Mesothelial cell of epicardium (in vitro differentiated cells): ENCODE measurements at places on chromosomes 16 and 17. TPM values are rescaled to one million over a fixed set of nuclear protein-coding genes. Genes with fewer than 3 reads are reported as not detected.

Gene CACNG4
- 9.5 to 10.4 TPM (median 10.1 TPM) in 3 replicates for total RNA-seq

Gene HOXB8
- total RNA-seq, result 75.7 to 82.4 TPM (median 78.8 TPM) in 3 replicates

Gene UTS2R
- 6.1 to 7.6 TPM (median 6.5 TPM) in 3 replicates for total RNA-seq

Gene CCL4L2
- not detected in 3 replicates for total RNA-seq

Gene KLHL10
- total RNA-seq, result 0.16 to 0.27 TPM in 2 of 3 replicates, not detected in the other

Gene OR4D2
- not detected in 3 replicates for total RNA-seq

DNA sequence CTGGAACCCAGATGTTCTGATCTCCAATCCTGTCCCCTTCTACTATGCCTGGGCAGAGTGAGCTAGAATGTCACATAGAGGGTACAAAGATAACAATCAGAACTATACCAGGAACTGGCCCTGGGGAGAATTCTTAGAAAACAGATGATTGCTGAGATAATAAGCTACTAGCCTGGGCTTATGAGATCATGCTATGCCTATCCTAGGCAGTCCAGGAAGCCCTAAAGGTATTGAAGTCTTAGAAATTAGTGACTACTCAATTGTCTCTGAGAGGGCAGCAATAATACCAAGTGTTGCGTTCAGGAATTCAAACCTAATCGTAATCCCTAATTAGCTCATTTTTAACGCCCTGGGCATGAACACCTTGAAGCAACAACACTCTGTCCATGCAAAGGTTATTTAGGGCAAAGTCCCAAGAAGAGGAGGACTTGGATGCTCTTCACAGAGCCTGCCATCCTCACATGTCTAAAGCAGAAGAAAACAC lies 77.1 kb downstream of the MMD start:
- DNase-seq, result no peak

DNA sequence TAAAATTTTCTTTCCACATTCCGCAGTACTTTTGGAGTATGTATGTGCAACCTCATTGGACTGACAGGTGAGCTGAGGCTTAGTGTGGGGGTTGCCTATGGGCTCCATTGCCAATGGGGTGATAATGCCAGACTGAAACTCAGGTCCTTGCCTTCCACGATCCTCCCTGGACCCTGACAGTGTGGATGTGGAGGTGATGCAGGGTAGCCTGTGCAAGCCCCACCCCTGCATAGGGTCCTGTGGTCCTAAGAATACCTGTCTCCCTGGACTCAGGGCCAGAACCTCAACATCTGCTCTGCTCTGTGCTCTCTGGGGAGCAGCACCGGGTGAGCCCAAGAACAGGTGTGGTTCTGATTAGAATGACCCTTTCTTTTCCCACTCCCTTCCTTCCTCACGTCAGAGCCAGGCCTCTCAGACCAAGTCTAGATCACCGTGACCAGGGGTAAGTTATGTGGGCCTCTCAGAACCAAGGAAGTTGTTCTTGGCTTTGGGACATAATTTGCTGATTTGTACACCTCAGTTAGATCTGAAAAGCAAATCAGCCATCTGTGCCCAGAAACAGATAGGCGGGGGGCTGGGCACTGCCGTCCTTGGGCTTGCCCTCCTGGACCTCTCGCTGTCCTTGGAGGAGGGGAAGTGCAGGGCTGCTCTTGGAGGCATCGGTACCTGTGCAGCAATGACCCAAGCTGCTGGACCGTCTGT lies 8.4 kb upstream of the TNS4 start:
- no peak for DNase-seq

DNA sequence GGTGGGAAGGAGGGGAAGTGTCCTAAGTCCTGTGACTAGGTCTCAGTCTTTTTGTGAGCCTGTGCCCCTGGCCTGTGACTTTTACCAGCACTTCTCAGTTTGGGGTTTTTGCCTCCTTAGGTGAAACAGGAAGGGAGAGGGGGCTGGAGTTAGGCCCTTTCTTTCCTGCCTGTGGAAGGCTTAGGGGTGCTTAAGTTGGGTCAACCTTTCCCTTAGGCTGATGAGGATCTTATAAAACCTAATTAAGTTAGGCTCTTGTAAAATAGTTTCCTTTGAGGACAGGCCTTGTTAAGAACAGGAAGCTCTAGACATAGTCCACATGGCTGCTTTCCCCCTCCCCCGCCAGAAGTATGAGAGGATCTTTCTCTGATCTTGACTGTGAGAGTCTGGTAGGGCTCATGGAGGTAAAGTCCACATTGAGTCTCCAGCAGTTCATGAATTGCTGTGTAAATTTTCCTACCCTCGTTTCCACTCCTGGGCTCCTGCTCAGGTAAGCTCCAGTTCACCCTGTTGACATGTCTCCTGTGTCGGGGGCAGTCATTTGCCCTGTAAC lies 17.0 kb upstream of the DNASE1 start:
- DNase-seq, result peak; percentile 37

- DNase-seq, result no peak
Measured at GRCh38 chr17:69608141-69608540, 193.6 kb downstream of the MAP2K6 start.

DNA sequence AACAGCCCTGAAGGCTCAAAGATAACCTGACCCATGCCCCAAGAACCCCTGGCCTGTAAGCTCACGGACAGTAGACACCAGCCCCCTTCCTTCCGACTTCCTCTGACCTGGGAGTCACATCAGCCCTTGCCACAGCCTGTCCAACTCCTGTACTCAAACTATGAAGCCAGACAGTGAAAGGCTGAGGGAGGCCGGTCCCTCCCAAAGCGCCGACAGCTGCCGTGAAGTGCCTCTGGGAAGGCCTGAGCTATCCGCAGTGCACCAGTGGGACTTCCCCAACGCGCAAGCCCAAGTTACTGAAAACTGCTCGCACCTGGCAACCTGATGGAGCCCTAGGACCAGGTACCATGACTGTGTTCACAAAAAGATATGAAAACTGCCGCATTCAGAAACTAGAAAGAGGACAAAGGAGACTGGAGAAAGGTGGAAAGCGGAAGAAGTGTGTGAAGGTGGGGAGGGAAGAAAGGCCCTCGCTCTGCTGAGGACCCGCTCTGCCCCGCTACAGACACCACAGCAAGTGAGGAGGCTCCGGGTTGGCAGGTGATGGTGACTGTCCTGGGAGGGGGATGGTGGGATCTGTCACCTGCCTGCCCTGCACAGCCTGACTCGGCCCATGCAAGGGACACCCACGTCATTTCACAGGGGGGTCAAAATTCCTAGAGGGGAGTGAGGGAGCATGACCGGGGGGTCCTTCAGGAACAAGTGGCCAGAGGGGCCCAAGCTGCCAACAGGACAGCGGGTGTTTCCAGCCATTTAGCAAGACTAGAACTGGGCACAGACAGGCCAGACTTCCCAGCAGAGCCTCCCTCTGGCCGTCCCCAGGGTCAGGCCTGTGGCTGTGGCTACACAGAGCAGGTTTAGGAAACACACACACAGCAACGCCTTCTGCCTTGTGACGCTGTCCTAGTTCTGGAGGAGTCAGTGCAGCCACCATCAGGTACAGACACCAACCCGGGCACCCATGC lies 13.1 kb upstream of the TRAP1 start:
- no peak for DNase-seq

DNA sequence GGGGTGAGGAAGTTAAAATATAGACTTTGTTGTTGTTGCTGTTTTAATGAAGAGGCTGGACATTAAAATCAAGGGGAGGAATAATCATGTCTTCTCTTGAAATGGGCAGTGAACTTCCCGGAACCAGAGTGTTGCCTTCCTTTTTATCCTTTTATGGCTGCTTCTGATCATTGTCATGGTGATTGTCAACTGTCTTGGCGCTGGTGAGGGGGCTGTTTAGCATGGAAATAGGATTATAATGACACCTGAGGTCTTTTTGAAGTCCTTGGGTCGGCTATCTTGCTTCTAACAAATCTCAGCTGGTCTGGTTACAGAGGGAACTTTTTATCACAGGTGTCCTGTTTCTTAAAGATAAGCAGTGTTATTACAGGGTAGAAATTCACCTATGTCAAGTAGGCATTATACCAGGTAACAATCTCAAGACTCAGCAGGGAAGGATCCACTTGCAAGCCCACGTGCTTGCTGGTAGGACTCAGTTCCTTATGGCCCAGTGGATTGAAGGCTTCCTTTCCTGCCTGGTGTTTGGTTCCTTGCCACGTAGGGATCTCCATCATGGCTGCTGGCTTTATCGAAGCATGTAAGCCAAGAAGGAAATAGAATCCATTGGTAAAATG lies 349.3 kb downstream of the WWOX start:
- no peak for DNase-seq

DNA sequence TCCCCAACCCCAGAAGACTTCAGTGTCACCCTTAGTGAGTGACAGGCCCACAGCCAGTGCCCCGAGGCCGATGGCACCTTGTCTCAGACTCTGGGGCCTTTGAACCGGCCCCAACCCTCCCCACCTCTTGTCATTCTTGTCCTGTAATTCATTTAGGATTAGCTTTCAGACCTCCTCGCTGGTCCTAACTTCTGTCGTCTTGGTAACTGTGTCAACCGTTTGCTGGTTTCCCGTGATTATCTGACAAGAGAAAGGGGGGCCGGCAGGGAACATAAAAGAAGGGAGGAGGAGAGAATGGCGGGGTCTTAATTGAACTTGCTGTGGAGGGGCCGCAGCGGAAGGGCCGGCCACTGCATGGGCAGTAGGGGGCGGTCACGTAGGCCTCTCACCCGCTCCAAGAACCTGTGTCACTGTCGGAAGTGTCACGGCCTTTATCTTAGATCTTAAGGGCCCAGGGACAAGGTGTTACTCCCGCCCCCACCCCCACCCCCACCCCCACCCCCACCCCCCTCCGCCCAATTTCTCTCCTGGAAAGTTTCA lies 46.5 kb upstream of the GSE1 start:
- no peak for DNase-seq

- no peak for DNase-seq
Measured at GRCh38 chr16:23141959-23142740, 7.1 kb downstream of the USP31 start.

GRCh38 chr17:77496401-77496801 lies 355.6 kb downstream of the SEC14L1 start:
- DNase-seq, result no peak

GRCh38 chr16:84016477-84016876 lies 26.1 kb downstream of the SLC38A8 start:
- no peak for DNase-seq

DNA sequence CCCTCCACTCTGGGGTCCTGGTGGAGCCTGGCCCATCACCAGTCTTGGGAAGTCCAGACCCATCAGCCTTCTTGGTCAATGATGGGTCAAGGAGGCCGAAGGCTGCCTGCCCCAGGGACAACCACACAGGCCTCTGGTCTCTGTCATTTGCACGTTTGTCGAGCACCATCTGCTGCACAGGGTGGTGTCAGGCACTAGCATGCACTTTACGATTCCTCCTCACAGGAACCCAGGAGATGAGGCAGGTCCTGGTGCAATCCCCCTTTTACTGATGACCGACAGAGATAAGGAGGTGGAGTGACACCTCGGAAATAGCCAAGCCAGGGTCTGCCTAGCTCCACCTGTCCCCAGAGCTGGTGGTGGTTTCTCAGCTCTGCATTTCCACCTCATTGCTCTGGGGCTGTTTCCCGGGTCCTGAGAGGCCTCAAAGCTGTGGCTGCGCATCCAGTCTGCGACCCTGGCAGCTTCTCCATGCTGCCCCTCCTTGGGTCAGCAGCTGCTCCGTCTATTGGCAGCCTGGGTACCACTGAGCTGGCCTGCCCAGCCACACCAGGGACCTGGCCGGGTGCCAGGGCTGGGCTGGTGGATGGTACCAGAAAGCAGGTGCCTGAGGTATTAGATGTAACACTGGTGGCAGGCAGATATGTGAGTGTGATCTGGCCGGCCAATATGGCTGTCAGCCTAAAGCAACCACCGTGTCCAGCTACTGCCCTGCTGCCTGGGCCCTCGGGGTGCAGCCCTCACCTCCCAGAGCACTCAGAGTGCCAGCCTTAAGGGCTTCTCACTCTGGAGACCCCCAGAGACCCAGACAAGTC lies 10.0 kb downstream of the MMP15 start:
- no peak for DNase-seq

- no peak for DNase-seq
Measured at GRCh38 chr16:75203667-75204409, 3.1 kb downstream of the CTRB2 start.

- DNase-seq, result no peak
Measured at GRCh38 chr16:24749310-24749709, 19.9 kb downstream of the TNRC6A start.

DNA sequence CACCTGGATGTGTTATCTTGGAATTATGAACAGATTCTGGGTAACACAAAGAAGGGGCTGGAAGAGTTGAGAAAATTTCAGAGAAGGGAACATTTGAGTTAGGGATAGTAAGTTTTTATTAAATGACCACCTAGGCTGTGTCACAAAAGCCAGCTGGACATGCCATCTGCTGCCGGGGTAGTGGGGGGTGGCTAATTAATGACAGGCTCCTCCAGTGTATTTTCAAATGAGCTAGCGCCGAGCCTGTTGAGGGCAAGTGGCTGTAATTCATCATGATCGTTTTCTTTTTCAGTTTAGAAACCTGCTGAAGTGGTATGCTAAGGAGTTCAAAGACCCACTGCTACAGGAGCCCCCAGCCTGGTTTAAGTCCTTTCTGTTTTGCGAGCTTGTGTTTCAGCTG lies 6.2 kb downstream of the TMEM97 start:
- no peak for DNase-seq

DNA sequence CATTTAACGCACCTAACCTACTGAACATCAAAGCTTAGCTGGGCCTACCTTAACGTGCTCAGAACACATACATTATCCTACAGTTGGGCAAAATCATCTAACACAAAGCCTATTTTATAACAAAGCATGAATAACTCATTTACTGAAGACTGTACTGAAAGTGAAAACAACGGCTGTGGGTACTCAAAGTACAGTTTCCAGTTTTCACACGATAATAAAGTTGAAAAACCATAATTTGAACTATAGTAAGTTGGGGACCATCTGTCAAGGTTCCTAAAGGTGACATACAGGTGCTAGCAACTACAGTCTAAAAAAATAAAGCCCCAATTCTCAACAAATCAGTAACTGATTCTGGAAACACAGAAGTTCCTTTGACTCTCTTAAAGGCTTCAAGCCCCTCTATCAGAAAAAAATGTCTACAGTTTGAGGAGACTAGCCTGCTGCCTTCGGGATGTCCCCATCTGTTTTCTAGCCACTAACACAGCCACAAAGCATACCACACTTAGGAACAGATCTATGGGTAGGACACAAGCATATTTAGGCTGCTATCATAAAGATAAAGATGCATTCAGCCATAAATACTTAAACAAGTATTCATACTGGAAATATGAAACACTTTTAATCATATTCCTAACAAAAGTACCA lies 71.3 kb downstream of the KANSL1 start:
- no peak for DNase-seq

DNA sequence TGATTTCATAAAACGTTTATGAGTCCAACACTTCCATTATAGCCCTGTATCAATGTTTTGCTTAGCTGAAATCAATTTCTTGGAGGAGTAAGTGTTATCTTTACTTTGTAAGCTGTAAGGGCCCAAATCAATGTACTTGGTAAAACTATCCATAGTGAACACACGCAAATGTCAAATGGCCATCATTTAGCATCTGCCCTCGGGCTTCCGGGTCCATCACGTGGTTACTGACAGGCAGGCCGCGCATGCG lies 687 bp upstream of the NARF start:
- no peak for DNase-seq
